Fibroblast of lung (primary cell): ENCODE measurements at places on chromosomes 16 and 17. TPM values are rescaled to one million over a fixed set of nuclear protein-coding genes. Genes with fewer than 3 reads are reported as not detected.

DNA sequence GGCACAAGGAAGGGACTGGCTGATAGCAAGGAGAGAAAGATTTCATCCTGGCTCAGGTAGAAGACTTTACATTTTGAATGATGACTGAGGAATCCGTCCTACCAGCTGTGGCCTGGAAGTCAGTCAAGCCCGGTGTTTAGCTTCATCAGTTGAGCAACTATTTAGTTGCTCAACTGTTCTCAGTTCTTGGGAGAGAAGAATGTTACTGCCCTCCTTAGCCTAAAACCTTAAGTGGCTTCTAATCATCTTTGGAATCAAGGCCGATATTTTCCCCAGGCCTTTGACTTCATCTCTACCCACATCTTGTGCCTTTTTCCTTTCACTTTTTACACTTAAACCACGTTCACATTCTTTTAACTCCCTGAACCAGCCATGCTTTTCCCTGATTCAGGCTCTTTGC is 17.3 kb upstream of the RBL2 start:
- H3K27ac ChIP-seq, result no peak overlapping the region
- H3K4me1 ChIP-seq, result no peaks in the 10 kb centered on the region
- H3K36me3 ChIP-seq, result no peaks in the 10 kb centered on the region
- no peak overlapping the region for H3K4me3 ChIP-seq
- H3K27me3 ChIP-seq, result no peaks in the 10 kb centered on the region

- DNase-seq, result peak; percentile 85
- no peak overlapping the region for H3K27ac ChIP-seq
- H3K36me3 ChIP-seq, result peaks cover 13% of the 10 kb centered on the region
- peaks cover 3% of the 10 kb centered on the region for H3K4me1 ChIP-seq
- H3K4me3 ChIP-seq, result no peak overlapping the region
- H3K27me3 ChIP-seq, result no peaks in the 10 kb centered on the region
Observed at GRCh38 chr17:82787081-82787848, 35.4 kb downstream of the TBCD start.

DNA sequence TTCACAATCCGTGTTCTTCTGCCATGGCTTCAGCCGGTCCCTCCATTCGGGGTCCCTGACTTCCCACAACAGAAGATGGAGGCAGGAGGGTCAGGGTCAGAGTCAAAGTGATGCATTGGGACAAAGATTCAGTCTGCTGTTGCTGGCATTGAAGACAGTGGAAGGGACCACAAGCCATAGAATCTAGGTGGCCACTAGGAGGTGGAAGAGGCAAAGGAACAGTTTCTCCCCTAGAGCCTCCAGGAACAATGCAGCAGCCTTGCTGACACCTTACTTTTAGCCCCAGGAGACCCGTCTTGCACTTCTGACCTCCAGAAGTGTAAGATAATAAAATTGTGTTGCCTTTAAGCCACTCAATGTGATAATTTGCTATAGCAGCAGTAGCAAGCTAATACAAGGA is 55.9 kb downstream of the MFSD11 start:
- H3K4me1 ChIP-seq, result no peaks in the 10 kb centered on the region
- H3K4me3 ChIP-seq, result no peak overlapping the region
- H3K36me3 ChIP-seq, result no peaks in the 10 kb centered on the region
- H3K27ac ChIP-seq, result no peak overlapping the region
- no peaks in the 10 kb centered on the region for H3K27me3 ChIP-seq

- H3K4me3 ChIP-seq, result no peak overlapping the region
- H3K27ac ChIP-seq, result no peak overlapping the region
- no peaks in the 10 kb centered on the region for H3K36me3 ChIP-seq
- H3K27me3 ChIP-seq, result no peaks in the 10 kb centered on the region
Observed at GRCh38 chr17:66397486-66397885, 95.1 kb downstream of the PRKCA start.

The CBFA2T3 gene
- total RNA-seq, result under 0.01 TPM in 2 replicates
